ENCODE measurements at places on chromosomes 7 and 10. TPM values are rescaled to one million over a fixed set of nuclear protein-coding genes. Genes with fewer than 3 reads are reported as not detected.

DNA sequence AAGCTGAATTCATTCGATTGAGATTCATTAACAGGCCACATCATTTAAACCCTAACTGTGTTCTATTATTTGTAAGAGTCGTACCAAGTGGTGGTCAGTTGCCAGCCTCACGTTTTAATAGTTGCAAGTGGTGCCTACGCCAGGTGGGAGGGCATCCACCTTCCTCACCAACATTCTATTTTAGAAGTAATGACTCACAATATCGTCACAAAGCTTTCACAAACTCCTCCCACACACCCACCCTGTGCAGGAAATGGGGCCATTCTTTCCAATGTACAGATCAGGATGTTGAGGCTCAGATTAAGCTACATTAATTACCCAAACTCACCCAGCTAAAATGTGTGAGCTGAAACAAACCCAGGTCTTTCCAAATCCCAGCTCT, 77.3 kb upstream of the SAMD8 start:
- peaks cover 8% of the 10 kb centered on the region for H3K4me1 ChIP-seq
- DNase-seq = no peak
- peaks cover 3% of the 10 kb centered on the region for H3K36me3 ChIP-seq
- no peak overlapping the region for H3K4me3 ChIP-seq
- no peak overlapping the region for H3K27ac ChIP-seq

CADPS2 gene
- total RNA-seq = 6.4 TPM

HACD1 gene
- total RNA-seq = 87.7 TPM

GRCh38 chr10:120011359-120012130, 119.0 kb downstream of the SEC23IP start:
- H3K4me3 ChIP-seq = no peak overlapping the region
- no peaks in the 10 kb centered on the region for H3K36me3 ChIP-seq
- H3K4me1 ChIP-seq = peaks cover 5% of the 10 kb centered on the region
- DNase-seq = no peak

DNA sequence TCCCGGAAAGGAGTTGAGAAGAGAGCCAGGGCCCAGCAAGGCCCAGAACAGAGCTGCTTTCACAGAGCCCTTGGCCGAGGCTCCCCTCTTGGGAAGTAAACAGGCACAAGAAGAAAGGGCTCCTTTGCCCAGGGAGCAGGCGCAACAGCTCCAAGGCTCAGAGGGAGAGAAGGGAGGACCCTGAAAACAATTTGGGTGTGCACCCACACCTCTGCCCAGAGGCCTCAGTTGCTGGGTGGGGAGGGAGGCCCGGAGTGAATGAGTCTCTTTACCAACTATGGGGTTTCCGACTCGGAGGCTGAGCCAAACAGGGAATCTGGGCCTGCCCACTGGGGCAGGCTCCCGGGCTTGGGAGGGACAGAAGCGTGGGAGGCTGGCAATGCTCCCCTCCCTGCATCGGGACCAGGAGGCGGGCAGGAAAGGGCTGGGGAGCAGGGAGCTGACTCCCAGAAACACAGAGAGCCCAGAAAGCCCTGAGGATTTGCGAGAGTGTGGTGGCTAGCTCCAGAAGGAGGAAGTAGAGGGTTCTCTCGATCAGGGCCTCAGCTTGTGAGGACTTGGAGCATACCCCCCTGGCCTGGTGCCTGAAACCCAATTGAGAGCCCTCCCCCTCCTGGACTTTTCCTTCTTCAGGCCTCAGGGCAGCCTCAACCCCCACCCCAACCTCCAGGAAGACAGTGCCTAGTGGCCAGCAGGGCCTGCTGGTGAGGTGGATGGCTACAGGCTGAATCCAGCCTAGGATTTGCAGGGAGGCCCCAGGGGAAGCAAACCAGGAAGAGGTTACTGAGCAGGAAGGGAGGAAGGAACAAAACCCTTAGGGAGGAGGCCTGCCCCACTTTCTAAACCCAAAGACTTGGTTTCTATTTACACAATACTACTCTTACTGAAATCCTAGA, 6.2 kb downstream of the C10orf105 start:
- H3K4me1 ChIP-seq = peaks cover 7% of the 10 kb centered on the region
- H3K4me3 ChIP-seq = no peak overlapping the region
- peak; percentile 80 for DNase-seq

PLCE1 gene
- total RNA-seq = 0.84 TPM

DNA sequence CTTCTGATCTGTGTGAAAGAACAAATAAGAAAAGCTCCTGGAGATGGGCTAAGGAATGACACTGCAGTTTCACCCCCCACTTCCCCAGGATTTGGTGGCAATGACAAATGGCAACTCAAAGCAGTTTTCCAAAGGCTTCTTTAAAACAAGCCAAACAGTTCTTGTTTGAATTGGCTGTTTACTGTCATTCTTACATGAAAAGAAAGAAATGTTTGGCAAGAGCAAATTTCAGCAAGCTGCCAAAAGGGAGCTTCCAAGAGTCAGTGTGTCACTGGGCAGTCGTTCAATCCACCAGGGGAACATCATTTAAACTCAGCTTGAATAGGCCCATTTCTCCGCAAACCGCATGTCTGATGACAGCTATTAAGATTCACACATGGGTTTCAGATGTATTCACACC, 119.0 kb upstream of the RHOBTB1 start:
- no peaks in the 10 kb centered on the region for H3K4me1 ChIP-seq
- H3K36me3 ChIP-seq = no peaks in the 10 kb centered on the region
- H3K27ac ChIP-seq = no peak overlapping the region
- peak; percentile 78 for DNase-seq

ACTR3C gene
- 0.25 TPM for total RNA-seq

DNA sequence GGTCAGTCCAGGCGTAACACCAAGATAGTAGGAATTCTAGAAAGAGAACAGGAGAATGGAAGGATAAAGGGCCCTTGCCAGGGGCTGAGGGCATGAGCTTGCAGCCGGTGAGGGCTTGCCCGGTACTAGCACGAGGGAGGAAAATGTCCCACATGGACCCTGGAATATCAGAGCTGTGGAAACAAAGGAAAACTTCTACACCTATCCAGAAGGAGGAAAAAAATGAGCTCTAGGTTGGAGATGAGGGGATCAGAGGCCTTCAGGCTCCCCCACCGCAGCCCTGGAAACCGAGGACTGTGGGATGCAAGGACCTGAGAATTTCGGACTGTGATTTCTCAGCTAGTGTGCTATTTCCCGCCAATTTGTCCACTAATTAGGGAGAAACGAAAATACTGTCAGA, 22.1 kb downstream of the RAMP3 start:
- H3K4me1 ChIP-seq = no peaks in the 10 kb centered on the region
- no peak overlapping the region for H3K4me3 ChIP-seq
- peaks cover 5% of the 10 kb centered on the region for H3K27me3 ChIP-seq
- no peaks in the 10 kb centered on the region for H3K36me3 ChIP-seq

GRCh38 chr7:1288390-1288995, 55.8 kb downstream of the UNCX start:
- DNase-seq = no peak
- H3K27me3 ChIP-seq = peaks cover 27% of the 10 kb centered on the region
- no peaks in the 10 kb centered on the region for H3K36me3 ChIP-seq
- H3K4me3 ChIP-seq = no peak overlapping the region
- H3K27ac ChIP-seq = no peak overlapping the region

- H3K27ac ChIP-seq = no peak overlapping the region
- H3K27me3 ChIP-seq = peaks cover 12% of the 10 kb centered on the region
- no peaks in the 10 kb centered on the region for H3K4me1 ChIP-seq
- no peak for DNase-seq
- no peaks in the 10 kb centered on the region for H3K36me3 ChIP-seq
These were observed 10.5 kb upstream of the PAX4 start for GRCh38 chr7:127628445-127628844.

GRCh38 chr7:157676001-157676400, 339.2 kb downstream of the DNAJB6 start:
- no peak overlapping the region for H3K27ac ChIP-seq
- H3K36me3 ChIP-seq = no peaks in the 10 kb centered on the region
- no peaks in the 10 kb centered on the region for H3K4me1 ChIP-seq
- peaks cover 3% of the 10 kb centered on the region for H3K27me3 ChIP-seq
- DNase-seq = no peak

DNA sequence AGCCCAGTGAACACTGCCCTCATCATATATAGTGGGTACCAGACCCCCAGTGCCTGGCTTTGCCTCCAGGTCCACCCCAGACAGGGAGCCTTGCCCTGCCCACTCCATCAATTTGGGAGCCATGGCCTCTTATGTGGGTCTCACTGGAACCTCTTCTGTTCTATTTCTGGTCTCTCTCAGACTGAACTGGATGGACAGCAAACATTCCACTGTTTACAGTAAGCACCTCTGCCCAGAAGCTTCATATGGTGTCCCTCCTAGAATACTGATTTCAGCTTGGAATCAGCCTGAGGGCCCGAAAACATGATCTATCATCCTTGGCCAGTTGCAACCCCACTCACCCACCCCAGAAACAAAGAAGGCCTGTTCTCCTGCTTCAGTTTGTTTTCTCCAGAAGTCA, 81.0 kb upstream of the SLF2 start:
- H3K36me3 ChIP-seq = no peaks in the 10 kb centered on the region
- peaks cover 9% of the 10 kb centered on the region for H3K4me1 ChIP-seq
- H3K27me3 ChIP-seq = peaks cover 70% of the 10 kb centered on the region
- H3K4me3 ChIP-seq = no peak overlapping the region
- no peak overlapping the region for H3K27ac ChIP-seq
- no peak for DNase-seq

DNA sequence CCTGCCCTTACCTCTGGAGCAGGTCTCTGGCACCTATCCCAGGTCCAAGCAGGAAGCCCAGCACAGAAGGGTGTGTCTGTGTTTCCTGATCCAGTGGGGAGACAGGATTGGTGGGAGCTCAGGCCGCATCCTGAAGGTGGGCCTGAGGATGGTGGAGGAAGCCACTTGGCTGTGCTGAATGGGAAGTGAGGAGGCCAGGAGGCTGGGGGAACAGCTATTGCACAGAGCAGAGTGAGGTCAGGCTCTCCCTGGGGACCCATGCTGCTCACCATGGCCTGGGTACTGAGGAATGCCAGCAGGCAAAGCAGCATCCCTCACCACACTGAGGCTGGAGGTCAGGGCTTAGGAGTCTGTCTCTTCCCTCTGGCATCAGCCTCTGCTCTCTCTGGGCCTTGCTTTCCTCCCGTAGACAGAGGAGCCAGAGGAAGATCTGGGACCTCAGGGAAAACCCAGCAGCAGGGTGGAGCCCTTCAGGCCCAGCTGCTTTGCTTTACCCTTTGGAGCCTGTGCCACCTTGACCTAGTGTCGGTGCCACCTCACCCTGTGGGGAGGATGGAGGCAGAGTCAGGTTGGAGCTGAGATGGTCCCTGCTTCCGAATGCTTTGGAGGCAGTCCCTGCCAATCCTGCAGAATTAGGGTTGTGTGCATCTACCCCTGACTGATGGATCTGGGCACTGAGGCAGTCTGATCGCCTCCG, 39.0 kb downstream of the CDH23 start:
- no peak overlapping the region for H3K27ac ChIP-seq
- no peak for DNase-seq
- no peaks in the 10 kb centered on the region for H3K4me1 ChIP-seq
- no peak overlapping the region for H3K4me3 ChIP-seq
- H3K36me3 ChIP-seq = no peaks in the 10 kb centered on the region

DNA sequence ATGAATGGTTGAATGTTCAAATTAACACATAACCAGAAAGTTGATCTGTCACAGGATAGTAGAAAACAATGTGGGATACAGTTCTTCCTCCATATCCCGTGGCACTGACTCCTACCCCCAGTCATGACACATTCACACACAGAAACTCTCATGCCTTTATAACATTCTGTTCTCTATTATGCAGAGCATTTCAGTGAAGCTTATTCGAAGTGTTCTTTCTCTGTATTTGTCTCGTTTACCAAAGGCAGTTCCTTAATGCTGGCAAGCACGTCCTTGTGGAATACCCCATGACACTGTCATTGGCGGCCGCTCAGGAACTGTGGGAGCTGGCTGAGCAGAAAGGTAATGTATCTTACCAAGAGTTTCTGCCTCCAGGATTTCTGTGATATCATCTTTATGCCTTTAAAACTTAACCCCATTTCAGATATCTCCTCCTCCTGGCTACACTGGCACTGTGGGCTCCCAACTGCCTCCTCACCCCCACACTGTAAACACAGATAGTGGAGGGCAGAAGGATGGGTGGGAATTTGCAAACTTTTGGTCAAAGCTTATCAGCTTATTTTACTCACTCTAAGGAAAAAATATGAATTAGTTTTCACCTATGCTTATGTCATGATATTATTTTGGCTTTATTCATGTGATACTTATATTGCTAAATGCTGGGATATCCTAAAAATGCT, 34.1 kb downstream of the BLVRA start:
- peaks cover 8% of the 10 kb centered on the region for H3K36me3 ChIP-seq
- H3K27me3 ChIP-seq = no peaks in the 10 kb centered on the region
- no peak for DNase-seq
- H3K4me1 ChIP-seq = no peaks in the 10 kb centered on the region
- no peak overlapping the region for H3K4me3 ChIP-seq
